ENCODE measurements at places on chromosomes 3 and 15.

- no peak for DNase-seq
Observed at GRCh38 chr15:78276064-78276943, 11.9 kb downstream of the DNAJA4 start.

GRCh38 chr3:195249057-195249770 is 21.7 kb downstream of the XXYLT1 start:
- DNase-seq, result no peak

DNA sequence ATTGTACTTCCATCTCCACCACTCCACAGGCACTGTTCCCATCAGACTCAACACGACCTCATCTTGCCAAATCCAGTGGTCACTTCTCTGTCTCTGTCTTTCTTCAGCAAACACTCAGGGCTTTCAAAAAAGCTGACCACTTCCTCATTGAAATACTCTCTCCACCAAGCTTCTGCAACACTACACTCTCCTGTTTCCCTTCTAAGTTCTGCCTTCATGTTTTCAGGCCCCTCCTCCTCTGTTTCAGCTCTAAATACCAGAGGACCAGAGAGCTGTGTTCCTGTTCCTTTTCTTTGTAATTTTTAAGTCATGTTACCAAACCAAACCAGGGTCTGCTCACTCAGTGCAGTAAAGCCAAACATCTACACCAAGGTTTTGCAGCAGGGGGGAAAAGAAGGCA is 33.8 kb upstream of the ACP3 start:
- peak; percentile 34 for DNase-seq

GRCh38 chr15:57470543-57470942 is 94.2 kb downstream of the CGNL1 start:
- no peak for DNase-seq

DNA sequence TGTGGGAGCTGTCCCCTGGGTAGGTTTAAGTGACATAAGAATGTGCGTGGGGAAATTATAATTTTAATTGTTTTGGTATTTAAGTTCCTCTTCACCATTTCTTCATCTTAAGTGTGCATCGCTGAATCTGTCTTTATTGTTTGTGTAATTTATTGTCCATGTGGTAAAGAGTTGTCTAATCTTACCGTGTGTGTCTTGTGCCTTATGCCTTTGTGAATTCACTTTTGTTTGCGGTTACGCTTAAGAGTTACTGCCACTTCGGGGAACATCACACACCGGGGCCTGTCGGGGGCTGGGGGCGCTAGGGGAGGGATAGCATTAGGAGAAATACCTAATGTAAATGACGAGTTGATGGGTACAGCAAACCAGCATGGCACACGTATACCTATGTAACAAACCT is 767 bp downstream of the WDR48 start:
- no peak for DNase-seq

GRCh38 chr15:34726406-34727100 is 28.2 kb downstream of the GJD2 start:
- DNase-seq, result no peak

- DNase-seq, result no peak
Observed at GRCh38 chr3:58560771-58561311, 16.4 kb downstream of the FAM107A start.

DNA sequence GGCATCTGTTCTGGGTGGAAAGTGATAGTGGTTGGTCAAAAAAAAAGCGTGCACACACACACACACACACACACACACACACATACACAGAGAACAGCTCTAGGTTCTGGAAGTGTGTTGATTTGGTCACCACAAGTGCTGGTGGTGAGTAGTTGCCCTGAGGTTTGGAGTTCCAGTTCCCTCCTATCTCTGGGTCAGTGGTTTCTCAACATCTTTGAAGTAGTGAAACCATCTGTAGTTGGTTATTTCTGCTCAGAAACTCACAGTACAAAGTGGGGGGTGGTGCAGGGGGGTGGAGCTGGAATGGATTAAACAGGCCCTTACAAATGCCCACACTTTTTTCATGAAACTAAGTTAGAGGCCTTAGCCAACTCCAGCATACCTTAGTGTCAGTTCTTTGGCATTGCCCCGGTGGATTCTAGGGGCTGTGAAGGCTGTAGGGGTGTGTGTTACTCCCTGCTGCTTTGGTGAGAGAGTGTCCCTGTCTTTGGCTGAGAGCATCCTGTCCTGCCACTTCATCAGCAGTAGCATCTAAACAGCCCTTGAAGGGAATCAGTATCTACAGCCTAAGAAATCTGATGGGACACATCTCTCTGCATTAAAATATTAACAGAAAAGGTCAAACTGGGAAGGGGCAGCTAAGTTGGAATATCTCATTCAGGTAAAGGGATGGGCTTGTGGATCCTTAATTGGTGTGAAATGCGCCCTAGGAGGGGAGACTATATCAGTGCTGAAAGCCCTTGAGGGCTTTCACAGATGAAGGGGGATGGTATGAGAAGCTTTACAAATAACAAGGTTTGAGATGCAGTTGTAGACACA is 20.6 kb downstream of the SMAD3 start:
- peak; percentile 68 for DNase-seq

DNA sequence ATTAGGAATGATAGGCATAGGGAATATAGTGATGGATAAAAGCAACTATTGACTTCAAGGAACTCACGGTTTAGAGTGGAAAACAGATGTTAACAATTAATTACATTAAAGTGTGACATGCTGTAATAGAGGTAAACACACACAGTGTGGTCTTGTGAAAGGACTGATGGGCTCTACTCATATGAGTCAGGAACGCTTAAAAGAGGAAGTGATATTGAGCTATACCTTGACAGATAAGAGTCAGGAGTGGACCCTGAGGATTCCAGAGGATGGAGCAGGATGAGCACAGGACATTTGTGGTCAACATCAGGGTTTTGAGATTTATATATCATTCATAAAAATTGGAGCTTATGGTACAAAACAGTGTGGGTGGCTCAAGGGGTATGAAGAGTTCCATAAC is 11.0 kb downstream of the EXOG start:
- DNase-seq, result no peak

GRCh38 chr15:63495780-63496488 is 8.5 kb upstream of the USP3 start:
- DNase-seq, result no peak

DNA sequence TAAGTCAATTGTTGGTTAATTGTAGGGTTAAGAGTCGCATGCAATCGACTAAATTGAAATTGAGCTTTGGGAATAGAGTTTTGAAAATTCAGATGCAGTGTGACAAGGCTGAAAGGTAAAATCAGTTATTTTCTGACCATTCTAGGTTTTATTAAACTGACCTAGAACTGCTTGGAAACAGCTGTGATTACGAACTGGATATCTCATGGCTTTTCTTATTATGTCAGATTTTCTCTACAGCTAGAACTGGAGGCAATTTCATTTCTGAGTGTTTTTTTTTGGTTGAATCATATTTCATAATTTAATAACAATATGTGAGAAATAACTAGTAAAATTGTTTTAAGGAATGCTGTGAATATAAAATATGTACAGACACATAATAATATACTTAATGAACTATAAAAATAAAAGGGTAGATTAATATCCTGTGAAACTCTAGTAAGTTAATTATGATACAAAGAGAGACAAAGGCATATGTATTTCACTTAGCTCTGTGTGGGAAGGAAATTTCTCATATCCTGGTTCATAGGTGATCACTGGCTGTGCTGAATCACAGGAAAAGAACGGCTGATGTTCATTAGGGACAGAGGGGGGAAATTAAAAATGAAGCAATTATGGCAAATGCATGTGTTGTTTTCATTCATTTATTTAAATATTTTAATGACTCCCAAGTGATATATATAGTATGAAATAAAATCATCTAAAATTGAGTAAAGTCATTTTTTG is 403.2 kb downstream of the ZIC1 start:
- DNase-seq, result no peak

Data from CD4-positive, alpha-beta T cell treated with Interleukin-4 for 1 hour (primary cell).